ENCODE measurements at places on chromosomes 11 and 22.

GRCh38 chr11:98679673-98680072 is 341.1 kb upstream of the CNTN5 start:
- no peak for DNase-seq

- no peak for DNase-seq
Observed at GRCh38 chr22:26811647-26811992, 154.2 kb downstream of the MIAT start.

GRCh38 chr11:129035244-129035643 is 92.6 kb upstream of the TP53AIP1 start:
- DNase-seq: no peak

- no peak for DNase-seq
Observed at GRCh38 chr11:39786281-39786680, 1673.2 kb downstream of the LRRC4C start.

GRCh38 chr11:46044601-46045000 is 76.7 kb downstream of the PHF21A start:
- DNase-seq: no peak

DNA sequence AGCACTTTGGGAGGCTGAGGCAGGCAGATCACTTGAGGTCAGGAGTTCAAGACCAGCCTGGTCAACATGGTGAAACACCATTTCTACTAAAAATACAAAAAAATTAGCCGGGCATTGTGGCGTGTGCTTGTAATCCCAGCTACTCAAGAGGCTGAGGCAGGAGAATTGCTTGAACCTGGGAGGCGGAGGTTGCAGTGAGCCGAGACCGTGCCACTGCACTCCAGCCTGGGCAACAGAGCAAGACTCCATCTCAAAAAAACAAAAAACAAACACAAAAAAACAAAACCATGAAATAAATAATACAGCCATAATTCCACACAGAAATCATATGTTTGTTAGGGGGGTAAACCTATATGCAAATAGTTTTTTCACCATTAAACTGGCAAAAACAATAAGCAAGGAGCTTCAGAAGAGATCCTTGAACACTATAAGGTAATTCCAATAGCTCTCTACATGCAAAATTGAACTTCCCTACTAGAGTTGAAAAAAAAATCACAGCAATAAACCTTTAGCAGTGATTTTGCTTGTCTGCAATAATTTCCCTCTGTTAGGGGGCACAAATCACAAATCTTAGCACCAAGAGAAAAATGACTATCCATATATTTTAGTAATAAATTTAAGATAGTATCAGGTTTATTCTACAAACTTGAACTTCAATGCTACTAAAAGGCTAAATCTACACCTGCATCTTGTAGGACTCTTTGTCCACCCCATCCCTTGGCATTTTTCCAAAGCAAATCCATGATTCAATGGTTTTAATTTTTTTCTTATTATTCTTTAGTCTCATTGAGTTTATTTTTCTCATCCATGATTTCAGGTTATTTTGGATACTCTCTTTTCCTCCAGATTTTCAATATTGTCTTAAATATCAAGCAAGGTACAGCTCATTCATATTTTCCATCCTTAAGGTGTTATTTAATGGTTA is 3.9 kb downstream of the CSTF3 start:
- no peak for DNase-seq

- no peak for DNase-seq
Observed at GRCh38 chr11:12175694-12176241, 65.4 kb downstream of the MICAL2 start.

- no peak for DNase-seq
Observed at GRCh38 chr11:104853276-104853675, 45.0 kb downstream of the CASP12 start.

DNA sequence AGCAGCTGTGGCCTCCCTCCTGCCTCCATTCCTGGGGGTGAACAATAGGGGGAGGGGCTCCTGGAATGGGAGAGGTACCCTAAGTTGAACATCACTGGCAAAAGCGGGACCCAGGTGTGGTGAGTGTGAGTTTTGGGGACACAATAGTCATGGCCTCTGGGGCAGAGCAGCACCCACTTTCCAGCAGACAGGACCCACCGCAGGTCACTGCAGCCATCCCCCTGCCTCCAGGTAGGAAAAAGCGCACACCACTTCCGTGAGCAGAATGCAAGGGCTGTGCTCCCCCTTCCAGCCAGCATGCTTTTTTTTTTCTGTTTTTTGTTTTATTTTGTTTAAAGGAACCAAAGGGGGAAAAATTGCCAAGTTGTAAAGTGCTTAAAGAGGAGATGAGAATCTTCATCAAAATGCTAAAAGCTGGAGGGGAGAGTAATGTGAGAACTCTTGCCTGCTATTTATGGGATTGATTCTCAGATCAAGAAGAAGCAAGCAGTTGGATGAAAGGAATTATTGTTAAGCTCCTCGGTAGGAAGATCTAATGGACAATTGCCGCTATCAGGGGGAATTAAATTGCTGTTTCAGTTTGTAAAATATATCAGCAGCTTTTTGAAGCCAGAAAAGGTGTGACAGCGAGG is 152.9 kb downstream of the FEZ1 start:
- DNase-seq: no peak

GRCh38 chr11:73475549-73476095 is 99.4 kb downstream of the RELT start:
- DNase-seq: no peak

DNA sequence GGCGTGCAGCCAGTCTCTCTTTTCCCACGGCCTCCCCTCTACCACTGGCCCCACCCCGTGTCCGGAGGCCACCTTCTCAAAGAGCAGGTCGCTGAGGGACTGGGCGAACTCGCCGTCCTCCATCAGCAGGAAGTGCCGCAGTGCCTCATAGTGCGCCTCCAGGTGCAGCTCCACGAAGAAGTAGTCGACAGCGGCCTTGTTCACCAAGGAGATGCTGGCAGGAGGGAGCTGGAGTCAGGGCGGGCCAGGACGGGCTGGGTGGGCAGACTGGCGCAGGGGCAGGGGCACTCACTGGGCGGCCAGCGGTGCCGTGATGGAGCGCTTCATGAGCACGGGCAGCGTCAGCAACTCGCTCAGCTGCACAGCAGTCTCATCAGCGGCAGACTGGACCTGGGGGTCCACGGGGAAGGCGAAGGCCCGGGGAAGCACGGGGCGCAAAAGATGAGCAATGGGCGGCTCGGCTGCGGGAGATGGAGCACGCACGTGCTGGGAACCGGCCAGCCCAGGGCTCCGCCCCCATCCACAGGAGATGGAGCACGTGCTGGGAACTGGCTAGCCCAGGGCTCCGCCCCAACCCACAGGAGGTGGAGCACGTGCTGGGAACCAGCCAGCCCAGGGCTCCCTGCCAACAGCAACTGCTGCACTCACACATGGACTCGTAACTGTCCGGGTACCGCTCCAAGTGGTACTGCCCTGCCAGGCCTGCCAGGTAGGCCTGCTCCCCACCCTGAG is 18.4 kb downstream of the SELENOO start:
- peak; percentile 77 for DNase-seq

DNA sequence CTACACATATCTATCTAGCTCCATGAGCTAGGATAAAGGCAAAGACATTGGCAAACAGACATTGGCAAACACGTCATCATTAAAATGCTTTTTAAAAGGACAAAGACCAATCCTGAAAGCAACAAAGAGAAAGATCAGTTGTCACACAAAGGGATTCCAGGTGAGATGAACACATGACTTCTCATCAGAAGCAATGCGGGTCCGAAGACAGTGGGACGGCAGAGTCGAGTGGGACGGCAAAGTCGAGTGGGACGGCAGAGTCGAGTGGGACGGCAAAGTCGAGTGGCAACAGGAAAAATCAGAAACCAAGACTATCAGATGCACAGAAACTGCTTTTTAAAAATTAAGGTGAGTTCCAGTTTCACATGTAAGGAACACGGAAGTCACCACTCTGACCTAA is 609.5 kb downstream of the BRD1 start:
- DNase-seq: no peak

DNA sequence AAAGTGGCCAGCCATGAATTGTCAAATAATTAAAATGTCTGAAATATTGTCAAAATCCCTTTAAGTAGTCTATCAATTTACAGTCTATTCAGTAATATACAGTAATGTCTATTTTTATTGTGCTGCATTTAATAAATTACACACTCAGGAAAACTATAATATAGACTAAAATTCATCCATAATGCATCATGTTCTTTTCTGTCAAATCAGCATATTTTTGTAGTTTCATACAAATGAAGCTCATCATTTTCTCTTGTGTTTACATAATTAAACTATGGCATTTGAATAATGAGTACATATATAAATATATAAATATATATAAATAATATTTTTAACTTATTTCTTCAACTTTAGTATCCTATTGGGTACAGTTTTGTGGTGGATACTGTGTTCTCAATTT is 868.7 kb upstream of the CHORDC1 start:
- no peak for DNase-seq

- no peak for DNase-seq
Observed at GRCh38 chr11:130204703-130205095, 45.1 kb downstream of the ST14 start.

- no peak for DNase-seq
Observed at GRCh38 chr22:36194385-36194784, 7.2 kb downstream of the APOL4 start.

GRCh38 chr22:39176714-39177455 is 24.4 kb upstream of the CBX7 start:
- DNase-seq: no peak

GRCh38 chr11:40435344-40435743 is 1024.1 kb downstream of the LRRC4C start:
- DNase-seq: no peak

- no peak for DNase-seq
Observed at GRCh38 chr11:45607995-45608394, 57.4 kb downstream of the CHST1 start.

DNA sequence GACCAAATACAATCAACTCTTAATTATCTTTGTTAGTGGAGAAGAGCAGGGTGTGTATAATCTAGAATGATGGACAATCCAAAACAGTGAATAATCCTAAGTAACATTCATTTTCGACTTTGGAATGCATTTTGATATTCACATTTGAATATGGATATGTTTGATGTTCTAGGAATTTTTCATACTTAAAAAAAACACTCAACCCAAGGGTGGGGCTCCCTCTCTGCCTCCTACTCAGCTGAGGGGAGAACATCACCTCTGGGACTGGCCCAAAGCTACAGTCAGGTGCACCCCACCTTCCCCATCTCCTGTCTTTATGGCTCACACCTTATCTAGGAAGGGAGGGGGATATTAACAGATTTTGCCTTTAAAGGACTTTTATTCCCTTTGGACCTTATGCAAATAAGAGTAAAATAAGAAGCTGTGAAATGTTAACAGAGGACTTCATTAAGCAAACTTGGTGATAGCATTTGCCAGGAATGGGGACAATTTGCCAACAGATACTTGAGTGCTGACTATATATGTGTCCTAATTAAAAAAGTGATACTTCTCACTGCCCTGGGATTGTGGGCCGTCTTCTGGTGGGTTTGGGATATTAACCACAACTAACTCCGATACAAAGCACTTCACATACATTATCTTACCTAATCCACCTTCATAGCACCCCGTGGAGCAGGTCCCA is 187.0 kb downstream of the ST3GAL4 start:
- no peak for DNase-seq

GRCh38 chr11:79165908-79166307 is 274.9 kb downstream of the TENM4 start:
- no peak for DNase-seq

- DNase-seq: no peak
Observed at GRCh38 chr11:82315093-82315492, 418.6 kb downstream of the FAM181B start.

GRCh38 chr22:25490896-25491295 is 73.6 kb upstream of the GRK3 start:
- no peak for DNase-seq

DNA sequence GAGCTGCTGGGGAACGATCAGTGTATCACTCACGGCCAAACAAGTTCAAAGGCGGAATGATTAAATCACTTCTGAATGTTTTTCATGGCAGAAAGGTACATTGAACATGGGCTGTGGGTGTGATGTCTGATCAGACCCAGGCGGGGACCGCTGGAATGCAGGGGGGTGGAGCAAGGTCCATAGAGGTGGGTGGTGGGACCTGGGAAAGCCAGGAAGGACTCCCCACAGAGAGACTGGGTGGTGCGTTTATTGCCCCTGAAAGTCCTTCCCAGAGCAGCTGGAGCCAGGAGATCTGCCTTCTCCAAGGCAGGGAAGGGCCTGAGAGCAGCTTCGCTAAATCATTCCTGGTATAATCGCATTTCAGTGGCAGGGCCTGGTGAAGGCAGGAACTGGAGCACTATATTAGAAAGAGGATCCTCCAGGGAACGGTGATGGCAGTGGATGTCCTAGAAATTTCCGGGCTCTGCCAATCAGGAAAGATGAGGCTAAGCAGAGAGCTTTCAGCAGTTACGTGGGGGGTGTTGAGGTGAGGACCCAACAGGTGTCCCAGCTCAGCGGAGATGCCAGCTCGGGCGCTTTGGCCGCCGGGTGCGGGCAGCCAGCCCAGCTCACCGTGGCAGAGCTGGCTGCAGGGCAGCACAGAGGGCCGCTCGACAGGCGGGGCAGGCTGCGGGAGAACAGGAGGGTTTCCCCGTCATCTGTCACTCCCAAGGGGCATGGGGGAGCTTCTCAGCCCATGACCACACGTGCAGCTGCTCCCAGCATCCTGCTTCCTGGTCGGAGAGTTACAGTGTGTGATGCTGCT is 271.7 kb downstream of the CTTN start:
- DNase-seq: no peak

GRCh38 chr11:64222651-64223000 is 3.4 kb downstream of the TRPT1 start:
- DNase-seq: no peak

DNA sequence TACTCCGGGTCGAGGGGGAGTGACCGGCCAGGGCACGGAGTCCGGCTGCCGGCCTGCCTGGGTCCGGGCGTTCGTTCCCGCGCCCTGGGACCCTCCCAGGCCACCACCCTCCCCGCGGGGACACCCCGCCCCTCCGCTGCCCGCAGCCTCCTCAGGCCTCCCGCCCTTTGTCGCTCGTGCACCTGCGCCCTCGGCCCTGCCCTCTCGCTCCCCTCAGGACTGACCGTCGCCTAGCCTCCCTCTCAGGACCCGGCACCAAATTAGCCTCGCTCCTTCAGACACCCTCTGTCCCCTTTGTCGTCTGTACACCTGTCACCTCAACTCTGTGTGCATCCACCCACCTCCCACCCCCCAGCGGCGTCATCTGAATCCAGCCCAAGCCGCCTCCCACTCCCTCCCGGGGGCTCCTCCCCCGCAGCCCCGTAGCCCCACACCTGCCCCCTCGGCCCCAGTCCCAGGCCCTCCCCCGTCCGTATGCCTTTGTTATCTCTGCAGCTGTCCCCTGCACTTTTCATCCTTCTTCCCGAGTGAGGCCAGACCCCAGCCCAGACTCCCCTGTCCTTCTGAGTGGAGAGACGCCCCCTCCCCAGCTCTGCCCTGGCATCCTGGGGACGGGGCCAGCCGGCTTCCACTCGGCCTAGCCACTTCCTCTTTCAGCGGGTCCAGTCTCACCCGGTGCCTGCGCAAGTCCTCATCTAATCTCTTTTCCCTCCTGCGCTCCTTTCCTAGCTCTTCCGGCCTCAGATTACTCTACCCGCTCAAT is 643 bp downstream of the TIGD3 start:
- DNase-seq: peak; percentile 33

GRCh38 chr11:42025121-42025803 is 565.8 kb upstream of the LRRC4C start:
- DNase-seq: no peak
